ENCODE measurements at places on chromosomes 5 and 9. TPM values are rescaled to one million over a fixed set of nuclear protein-coding genes. Genes with fewer than 3 reads are reported as not detected.

DNA sequence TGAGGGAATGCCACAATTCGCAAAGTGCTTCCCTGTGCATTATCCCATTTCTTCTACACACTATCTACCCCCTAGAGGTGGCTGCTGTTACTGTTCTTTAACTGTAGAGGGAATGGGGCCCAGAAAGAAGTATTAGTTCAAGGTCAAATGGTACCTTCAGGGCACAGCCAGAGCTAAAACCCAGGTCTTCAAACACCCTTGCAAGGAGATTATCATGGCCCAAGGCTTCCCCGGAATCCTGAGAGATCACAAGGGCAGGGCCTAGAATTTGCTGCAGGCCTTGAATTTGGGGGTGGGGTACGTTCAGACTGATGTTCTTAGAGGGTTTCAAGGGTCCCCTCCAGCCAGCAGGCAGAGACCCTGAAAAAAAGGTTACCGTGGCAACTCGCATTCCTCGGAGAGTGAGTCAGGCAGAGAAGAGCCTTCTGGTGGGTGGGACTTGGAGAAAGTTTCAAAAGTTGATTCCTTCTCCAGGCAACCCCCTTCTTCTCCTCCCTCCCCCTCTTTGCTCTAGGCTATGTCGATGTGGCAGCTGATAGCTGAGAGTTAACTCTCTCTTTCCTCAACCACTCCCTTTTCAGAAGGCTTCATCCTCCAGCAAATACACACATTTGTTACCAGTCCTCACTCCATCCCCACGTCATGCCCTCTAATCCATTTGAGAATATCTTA lies 1.9 kb downstream of the SPARC start:
- peak; percentile 58 for DNase-seq

- DNase-seq: no peak
Observed at GRCh38 chr9:80504601-80505230, 933.0 kb downstream of the TLE4 start.

GRCh38 chr9:91193087-91193657 lies 168.5 kb downstream of the AUH start:
- peak; percentile 76 for DNase-seq

DNA sequence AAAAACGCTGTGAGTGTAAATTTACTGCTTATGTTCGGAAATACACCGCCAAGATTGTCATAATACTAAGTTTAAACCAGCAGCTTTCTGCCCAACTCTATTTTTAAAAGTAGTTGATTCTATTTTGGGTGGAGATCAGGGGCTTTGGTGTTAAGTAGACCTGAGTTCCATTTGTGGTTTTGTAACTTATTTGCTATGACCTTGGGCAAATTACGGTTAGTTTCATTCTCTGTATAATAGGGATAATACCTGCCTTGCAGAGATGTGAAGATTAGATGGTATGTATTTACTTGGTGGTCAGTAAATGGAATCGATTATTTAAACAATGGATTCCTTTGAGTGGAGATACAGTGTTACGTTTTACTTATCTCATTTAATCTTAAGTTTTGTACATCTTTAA lies 1.6 kb downstream of the RAD23B start:
- no peak for DNase-seq

- DNase-seq: peak; percentile 85
Observed at GRCh38 chr5:132007399-132008162, 3.9 kb downstream of the ACSL6 start.

- no peak for DNase-seq
Observed at GRCh38 chr9:121567500-121568342, 68.1 kb upstream of the GGTA1 start.

DNA sequence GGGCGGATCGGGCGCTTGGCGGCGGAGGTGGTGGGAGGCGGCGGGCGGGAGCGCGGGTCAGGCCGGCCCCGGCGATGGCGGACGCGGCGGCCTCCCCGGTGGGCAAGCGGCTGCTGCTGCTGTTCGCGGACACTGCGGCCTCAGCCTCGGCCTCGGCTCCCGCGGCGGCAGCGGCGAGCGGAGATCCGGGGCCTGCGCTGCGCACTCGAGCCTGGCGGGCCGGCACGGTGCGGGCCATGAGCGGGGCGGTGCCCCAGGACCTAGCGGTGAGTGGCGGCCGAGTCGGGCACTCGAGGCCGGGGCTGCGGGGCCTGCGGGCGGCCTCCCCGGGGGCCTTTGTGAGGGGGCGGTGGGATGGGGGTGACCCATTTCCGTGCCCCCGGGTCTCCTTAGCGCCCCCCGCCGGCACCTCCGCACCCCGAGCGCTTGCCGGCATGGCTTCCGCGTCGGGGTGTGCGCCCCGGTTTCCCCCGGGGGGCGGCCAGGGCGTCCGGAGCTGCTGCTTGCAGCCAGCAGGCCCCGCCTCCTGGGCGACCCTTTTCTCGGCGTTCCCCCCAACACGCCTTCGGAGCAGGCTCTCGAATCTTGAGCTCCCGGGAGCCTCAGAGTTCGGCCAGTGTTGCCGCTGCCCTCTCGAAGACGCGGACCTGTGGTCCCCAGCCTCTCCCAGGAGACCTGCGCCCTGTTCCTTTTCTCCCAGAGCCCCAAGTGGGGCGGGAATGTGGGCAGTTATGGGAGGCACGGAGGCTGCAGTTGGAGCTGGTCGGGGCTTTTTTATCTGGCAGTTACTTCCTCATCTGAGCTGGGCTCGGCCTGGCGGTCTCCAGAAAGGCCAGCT lies 456 bp downstream of the KDM3B start:
- DNase-seq: peak; percentile 61

- no peak for DNase-seq
Observed at GRCh38 chr5:148909766-148910165, 83.4 kb downstream of the ADRB2 start.

GRCh38 chr9:137035937-137036336 lies 4.0 kb upstream of the FUT7 start:
- DNase-seq: no peak

DNA sequence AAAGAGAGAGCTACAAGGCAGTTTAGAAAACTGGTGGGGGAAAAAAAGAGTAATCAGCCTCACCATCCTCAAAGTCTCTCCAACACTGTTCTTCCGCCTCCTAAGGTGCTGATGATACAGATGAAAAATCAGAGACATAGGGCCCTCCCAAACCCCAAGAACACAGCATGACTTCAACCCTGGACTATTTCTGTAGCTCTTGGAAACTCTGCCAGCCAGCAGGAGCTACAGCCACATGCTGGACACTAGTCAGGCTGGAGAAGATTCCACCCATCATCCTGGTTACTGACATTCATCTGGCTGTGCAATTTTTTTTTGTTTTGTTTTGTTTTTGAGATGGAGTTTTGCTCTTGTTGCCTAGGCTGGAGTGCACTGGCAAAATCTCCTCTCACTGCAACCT lies 42.4 kb downstream of the OXCT1 start:
- no peak for DNase-seq

DNA sequence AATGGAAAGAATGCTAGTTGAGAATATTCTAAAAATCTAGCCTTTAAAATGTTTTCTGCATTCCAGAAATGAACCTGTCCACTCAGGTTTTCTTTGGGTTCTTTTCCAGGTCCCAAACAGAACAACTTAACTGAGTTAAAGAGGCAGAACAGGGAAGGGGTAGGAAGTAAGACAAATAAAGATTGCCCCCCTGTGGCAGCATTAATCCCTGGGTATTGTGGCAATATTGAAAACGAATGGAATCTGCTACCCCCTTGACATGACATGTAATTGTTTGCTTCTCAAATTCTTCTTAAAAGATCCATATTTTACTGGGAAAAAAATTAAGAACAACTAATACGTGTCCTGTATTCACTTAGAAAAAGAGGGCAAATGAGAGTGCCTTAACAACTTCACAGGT lies 9.3 kb upstream of the RBM22 start:
- no peak for DNase-seq

DNA sequence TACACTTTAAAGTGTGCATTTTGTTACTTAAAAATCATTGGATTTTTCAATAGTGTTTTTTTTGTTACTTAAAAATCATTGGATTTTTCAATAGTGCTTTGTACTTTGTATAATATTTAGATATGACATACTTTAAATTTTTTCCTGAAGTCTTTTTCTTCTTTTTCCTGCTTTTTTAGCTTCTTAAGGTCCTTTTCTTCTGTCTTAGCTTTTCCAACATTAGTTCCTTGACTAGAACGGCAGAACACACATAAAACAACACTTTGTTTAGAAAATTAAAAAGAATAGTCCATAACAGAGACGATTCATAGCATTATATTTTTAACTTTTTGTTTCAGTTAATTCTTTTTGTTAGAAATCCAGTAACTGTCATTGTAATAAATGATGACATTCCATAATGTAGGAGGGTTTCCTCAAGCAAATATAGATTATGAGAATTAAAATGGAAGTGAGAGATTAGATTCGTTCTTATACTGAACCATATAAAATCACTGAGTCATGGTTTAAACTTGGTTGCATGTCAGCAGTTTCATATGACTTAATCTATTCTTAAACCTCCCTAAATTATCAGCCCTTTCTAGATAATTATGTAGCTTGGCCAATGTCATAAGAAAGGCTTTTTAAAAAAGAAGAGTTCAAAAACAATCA lies 45.3 kb upstream of the RICTOR start:
- DNase-seq: no peak

DNA sequence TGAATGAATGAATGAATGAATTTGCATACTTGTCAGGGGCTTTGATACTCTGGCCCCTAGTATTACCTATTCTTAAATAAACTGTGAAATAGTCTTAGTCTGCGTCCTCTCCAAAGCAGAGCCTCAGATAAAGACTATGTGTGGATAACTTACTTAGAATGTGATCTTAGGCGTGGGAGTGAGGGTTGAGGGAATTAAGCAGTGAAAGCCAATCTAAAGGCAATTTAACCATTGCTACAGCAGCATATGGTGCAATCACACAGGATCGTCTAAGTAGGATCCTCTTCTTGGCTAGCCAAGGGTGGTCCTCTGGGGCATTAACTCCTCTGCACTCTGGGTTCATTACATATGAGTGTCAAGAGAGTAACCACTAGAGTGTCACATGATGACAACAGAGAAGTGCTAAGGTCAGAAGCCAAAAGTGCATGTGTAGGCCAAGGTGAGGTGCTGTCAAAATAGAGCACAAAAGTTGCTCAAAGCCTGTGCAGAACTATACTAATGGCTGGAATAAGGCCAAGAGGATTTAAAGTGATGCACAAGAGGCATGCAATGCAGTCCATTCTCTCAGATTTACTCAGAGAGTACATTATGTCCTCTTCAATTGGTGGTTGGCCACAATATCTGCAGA lies 274.4 kb upstream of the SEMA6A start:
- no peak for DNase-seq

The CERT1 gene
- 59.9 TPM for total RNA-seq

The FOXD4L5 gene
- not detected for total RNA-seq

The TMOD1 gene
- total RNA-seq: 11.4 TPM

The LRRC19 gene
- 16.7 TPM for total RNA-seq

The MUSK gene
- 2.5 TPM for total RNA-seq

The PCDHAC2 gene
- total RNA-seq: 33.4 TPM

The KIAA1958 gene
- 11.3 TPM for total RNA-seq

The OBP2B gene
- not detected for total RNA-seq

Data from mucosa of gallbladder (tissue), 1 donor.